ENCODE measurements at places on chromosomes 4 and X.

GRCh38 chr4:52954560-52955170 is 92.5 kb downstream of the RASL11B start:
- no peak overlapping the region for H3K27ac ChIP-seq
- H3K27me3 ChIP-seq, result no peaks in the 10 kb centered on the region
- no peaks in the 10 kb centered on the region for H3K36me3 ChIP-seq
- H3K4me3 ChIP-seq, result no peak overlapping the region
- no peak for DNase-seq

- H3K4me3 ChIP-seq, result no peak overlapping the region
- no peaks in the 10 kb centered on the region for H3K4me1 ChIP-seq
- no peak for DNase-seq
- H3K27me3 ChIP-seq, result no peaks in the 10 kb centered on the region
- H3K36me3 ChIP-seq, result no peaks in the 10 kb centered on the region
Observed at GRCh38 chrX:29535212-29536162, 679.9 kb upstream of the MAGEB2 start.

GRCh38 chr4:135927651-135928050 is 1604.6 kb downstream of the PCDH18 start:
- H3K4me1 ChIP-seq, result no peaks in the 10 kb centered on the region
- DNase-seq, result no peak
- no peaks in the 10 kb centered on the region for H3K36me3 ChIP-seq
- H3K4me3 ChIP-seq, result no peak overlapping the region

DNA sequence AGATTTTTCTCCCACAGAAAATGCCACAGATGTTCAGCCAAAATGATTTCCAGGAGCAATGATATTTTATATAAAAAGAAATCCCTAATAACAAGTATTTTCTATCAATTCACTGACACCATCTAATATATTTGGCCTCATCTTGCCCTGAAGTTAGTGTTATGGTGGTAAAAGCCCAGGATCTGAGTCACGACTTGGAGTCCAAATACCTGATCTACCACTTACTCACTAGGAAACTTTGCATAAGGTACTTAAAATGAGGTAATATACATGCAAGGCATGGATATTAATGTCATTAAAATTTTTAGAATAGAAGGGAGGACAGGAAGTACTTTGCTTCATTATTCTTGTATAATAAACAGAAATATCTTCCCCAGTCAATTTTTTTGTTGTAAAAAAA is 16.3 kb downstream of the PPP3CA start:
- no peak overlapping the region for H3K4me3 ChIP-seq
- no peaks in the 10 kb centered on the region for H3K36me3 ChIP-seq

- H3K4me3 ChIP-seq, result no peak overlapping the region
- no peak overlapping the region for H3K27ac ChIP-seq
- no peak for DNase-seq
- no peaks in the 10 kb centered on the region for H3K27me3 ChIP-seq
- H3K36me3 ChIP-seq, result no peaks in the 10 kb centered on the region
Observed at GRCh38 chr4:31045151-31045550, 325.0 kb downstream of the PCDH7 start.

DNA sequence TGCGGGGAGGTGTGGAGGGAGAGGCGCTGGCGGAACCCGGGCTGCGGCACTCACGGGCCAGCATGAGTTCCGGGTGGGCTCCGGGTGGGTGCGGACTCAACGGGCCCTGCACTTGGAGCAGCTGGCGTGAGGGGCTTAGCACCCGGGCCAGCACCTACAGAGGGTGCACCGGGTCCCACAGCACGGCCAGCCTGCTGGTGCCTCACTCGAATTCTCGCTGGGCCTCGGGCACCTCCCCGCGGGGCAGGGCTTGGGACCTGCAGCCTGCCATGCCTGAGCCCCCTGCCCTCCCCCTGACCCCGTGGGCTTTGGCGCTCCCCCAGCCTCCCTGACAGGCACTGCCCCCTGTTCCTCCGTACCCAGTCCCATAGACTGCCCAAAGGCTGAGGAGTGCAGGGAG is 10.8 kb upstream of the CAMK2D start:
- no peak for DNase-seq
- H3K27me3 ChIP-seq, result no peaks in the 10 kb centered on the region
- H3K36me3 ChIP-seq, result no peaks in the 10 kb centered on the region
- H3K27ac ChIP-seq, result no peak overlapping the region
- H3K4me3 ChIP-seq, result no peak overlapping the region

DNA sequence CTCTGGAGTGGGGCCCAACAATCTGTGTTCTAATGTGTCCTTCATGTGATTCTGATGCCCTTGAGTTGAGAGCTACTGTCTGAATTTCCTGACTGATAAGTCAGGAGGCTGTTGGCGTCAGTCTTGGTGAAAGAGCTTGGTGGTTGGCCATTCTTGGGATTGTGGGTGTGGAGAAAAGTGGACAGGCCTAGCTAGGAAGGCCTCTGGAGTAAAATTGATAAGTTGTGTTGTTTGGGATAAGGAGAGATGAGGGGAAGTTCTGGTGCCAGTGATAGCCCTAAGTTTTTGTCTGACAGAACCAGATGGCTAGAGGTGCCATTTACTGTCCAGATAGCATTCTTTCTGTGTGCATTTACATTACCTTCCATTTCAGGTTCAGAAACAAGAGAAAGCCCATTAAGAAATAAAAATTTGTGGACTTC is 11.7 kb downstream of the NSD2 start:
- DNase-seq, result no peak
- no peak overlapping the region for H3K27ac ChIP-seq
- H3K4me1 ChIP-seq, result no peaks in the 10 kb centered on the region
- no peaks in the 10 kb centered on the region for H3K36me3 ChIP-seq
- no peaks in the 10 kb centered on the region for H3K27me3 ChIP-seq

GRCh38 chr4:107893171-107894137 is 37.9 kb upstream of the CYP2U1 start:
- no peaks in the 10 kb centered on the region for H3K27me3 ChIP-seq
- H3K4me1 ChIP-seq, result peaks cover 18% of the 10 kb centered on the region
- no peak for DNase-seq
- peak overlapping the region; percentile 69 for H3K27ac ChIP-seq
- no peaks in the 10 kb centered on the region for H3K36me3 ChIP-seq
- no peak overlapping the region for H3K4me3 ChIP-seq

DNA sequence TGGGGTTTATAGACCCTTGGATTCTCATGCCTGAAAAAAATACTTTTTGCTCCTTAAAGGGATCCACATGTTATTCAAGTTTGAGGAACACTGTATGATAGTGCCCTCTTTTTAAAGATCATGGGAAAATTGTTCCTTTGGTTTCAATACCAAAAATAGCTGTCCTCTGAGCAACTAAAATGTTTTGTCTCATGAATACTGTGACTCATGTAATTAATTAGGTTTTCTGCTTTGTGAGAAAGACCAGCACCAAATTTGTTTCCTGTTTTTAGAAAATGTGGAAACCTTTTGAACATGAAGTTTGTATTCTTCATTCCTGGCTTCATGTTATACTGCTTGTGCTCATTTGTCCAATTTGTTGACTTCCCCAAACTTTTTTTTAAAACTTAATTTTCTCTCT is 127.6 kb upstream of the SH3RF1 start:
- no peak for DNase-seq
- no peaks in the 10 kb centered on the region for H3K4me1 ChIP-seq
- no peak overlapping the region for H3K27ac ChIP-seq
- H3K36me3 ChIP-seq, result no peaks in the 10 kb centered on the region
- no peak overlapping the region for H3K4me3 ChIP-seq
- H3K27me3 ChIP-seq, result no peaks in the 10 kb centered on the region

GRCh38 chr4:155071962-155072361 is 136.5 kb upstream of the NPY2R start:
- no peaks in the 10 kb centered on the region for H3K36me3 ChIP-seq
- H3K27me3 ChIP-seq, result no peaks in the 10 kb centered on the region
- no peaks in the 10 kb centered on the region for H3K4me1 ChIP-seq
- no peak for DNase-seq

DNA sequence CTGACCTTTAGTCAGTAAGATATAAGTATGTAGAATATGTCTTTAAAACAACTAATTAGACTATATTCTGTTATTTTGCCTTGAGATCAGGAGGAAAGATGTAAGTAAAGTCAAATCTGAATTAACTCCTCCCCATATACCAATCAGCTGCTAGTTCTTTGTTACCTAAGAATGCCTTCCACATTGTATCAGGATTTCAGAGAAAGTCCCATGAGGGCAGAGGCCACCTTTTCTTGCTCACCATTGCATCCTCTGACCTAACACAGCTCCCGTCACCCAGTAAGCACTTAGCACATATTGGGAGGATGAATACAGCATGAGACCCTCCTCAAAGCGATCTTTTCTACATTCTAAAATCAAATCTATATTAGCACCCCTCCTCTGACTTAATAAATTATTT is 87.0 kb downstream of the COL25A1 start:
- H3K4me3 ChIP-seq, result no peak overlapping the region
- DNase-seq, result no peak
- no peaks in the 10 kb centered on the region for H3K36me3 ChIP-seq
- H3K27ac ChIP-seq, result no peak overlapping the region
- no peaks in the 10 kb centered on the region for H3K27me3 ChIP-seq
- H3K4me1 ChIP-seq, result peaks cover 5% of the 10 kb centered on the region

- H3K4me1 ChIP-seq, result no peaks in the 10 kb centered on the region
- no peaks in the 10 kb centered on the region for H3K36me3 ChIP-seq
- H3K4me3 ChIP-seq, result no peak overlapping the region
- no peaks in the 10 kb centered on the region for H3K27me3 ChIP-seq
- DNase-seq, result no peak
- H3K27ac ChIP-seq, result no peak overlapping the region
Observed at GRCh38 chr4:68948044-68948743, 3.4 kb downstream of the UGT2A3 start.

GRCh38 chr4:150510176-150510865 is 71.6 kb upstream of the MAB21L2 start:
- no peak for DNase-seq
- no peaks in the 10 kb centered on the region for H3K27me3 ChIP-seq
- no peaks in the 10 kb centered on the region for H3K4me1 ChIP-seq
- no peaks in the 10 kb centered on the region for H3K36me3 ChIP-seq
- peak overlapping the region; percentile 53 for H3K27ac ChIP-seq
- H3K4me3 ChIP-seq, result no peak overlapping the region

DNA sequence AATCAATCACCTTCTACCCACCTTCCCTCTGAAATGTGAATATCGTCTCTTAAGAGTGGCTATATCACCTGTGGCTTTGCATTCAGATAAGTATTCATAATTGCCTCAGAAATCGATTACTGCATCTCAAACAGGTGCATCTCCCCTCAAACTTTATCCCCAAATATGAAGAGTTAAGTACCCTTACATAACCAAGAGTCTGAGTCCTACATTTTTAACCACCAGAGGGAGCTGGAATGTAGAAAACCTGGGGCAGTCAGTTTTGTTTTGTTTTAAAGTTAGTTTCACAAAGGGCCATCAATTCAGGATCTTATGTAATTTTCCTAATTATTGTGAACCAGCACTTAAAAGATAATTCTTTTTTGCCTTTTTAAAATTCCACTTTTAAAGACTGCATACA is 5.7 kb downstream of the TCEANC start:
- peaks cover 14% of the 10 kb centered on the region for H3K4me1 ChIP-seq
- H3K36me3 ChIP-seq, result no peaks in the 10 kb centered on the region
- H3K4me3 ChIP-seq, result no peak overlapping the region
- H3K27me3 ChIP-seq, result no peaks in the 10 kb centered on the region
- no peak for DNase-seq
- H3K27ac ChIP-seq, result peak overlapping the region; percentile 7

DNA sequence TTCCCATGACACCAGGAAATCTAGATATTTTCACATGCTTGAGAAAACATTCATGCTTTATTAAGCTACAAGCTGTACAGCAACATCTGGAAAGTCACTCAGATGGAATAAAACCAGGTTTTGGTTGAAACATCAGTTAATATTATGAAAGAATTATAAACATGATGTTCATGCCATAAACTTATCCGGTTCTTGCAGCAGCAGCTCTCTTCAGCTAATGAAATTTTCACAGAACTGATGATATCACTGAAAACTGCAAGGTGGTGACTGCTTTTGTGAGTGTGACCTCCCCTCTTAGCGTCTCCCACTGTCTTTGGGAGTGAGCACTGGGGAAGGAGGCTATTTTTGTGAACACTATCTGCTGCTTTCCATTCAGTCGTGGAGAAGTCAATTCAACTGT is 56.9 kb downstream of the ARHGAP10 start:
- H3K36me3 ChIP-seq, result no peaks in the 10 kb centered on the region
- H3K4me3 ChIP-seq, result no peak overlapping the region
- peaks cover 52% of the 10 kb centered on the region for H3K4me1 ChIP-seq
- DNase-seq, result no peak
- no peaks in the 10 kb centered on the region for H3K27me3 ChIP-seq
- H3K27ac ChIP-seq, result peak overlapping the region; percentile 60

GRCh38 chrX:19629541-19629940 is 114.2 kb upstream of the MAP3K15 start:
- H3K4me1 ChIP-seq, result no peaks in the 10 kb centered on the region
- no peak for DNase-seq
- H3K27me3 ChIP-seq, result no peaks in the 10 kb centered on the region
- H3K4me3 ChIP-seq, result no peak overlapping the region

DNA sequence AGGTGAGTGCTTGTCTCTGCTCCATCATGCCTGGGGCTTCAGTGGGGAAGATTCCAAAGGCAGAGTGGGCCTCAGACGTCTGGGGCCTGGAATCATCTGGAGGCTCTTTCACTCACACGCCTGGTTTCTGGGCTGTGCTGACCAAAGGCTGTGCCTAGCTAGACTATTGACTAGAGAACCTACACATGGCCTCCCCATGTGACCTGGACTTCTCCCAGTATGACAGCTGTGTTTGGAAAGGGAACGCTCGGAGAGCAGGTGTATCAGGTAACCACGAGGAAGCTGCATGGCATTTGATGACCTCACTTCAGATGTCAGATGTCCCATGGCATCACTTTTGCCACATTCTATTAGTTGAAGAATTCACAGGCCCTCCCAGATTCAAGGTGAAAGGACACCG is 51.0 kb downstream of the ADGRL3 start:
- H3K4me3 ChIP-seq, result no peak overlapping the region
- no peaks in the 10 kb centered on the region for H3K27me3 ChIP-seq
- no peak for DNase-seq
- H3K4me1 ChIP-seq, result peaks cover 10% of the 10 kb centered on the region
- no peak overlapping the region for H3K27ac ChIP-seq

DNA sequence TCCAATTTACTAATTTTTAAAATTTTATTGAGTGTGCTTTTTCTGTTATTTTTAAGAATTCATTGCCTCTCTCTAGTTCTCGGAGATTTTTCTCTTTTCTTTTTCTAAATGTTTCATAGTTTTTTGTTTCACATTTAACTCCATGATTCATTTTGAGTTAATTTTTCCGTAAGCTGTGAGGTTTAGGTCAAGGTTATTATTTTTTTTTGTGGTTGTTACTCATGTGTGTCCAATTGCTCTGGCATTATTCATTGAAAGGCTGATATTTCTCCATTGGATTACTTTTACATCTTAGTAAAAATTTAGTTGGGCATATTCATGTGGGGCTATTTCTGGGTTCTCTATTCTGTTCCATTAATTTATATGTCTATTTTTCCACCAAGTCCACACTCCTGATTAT is 220.8 kb downstream of the MID1IP1 start:
- DNase-seq, result no peak
- no peak overlapping the region for H3K27ac ChIP-seq
- H3K36me3 ChIP-seq, result no peaks in the 10 kb centered on the region
- no peaks in the 10 kb centered on the region for H3K4me1 ChIP-seq
- no peaks in the 10 kb centered on the region for H3K27me3 ChIP-seq

All from esophagus squamous epithelium (tissue), 5 donors.